ENCODE measurements at places on chromosomes 4 and X.

DNA sequence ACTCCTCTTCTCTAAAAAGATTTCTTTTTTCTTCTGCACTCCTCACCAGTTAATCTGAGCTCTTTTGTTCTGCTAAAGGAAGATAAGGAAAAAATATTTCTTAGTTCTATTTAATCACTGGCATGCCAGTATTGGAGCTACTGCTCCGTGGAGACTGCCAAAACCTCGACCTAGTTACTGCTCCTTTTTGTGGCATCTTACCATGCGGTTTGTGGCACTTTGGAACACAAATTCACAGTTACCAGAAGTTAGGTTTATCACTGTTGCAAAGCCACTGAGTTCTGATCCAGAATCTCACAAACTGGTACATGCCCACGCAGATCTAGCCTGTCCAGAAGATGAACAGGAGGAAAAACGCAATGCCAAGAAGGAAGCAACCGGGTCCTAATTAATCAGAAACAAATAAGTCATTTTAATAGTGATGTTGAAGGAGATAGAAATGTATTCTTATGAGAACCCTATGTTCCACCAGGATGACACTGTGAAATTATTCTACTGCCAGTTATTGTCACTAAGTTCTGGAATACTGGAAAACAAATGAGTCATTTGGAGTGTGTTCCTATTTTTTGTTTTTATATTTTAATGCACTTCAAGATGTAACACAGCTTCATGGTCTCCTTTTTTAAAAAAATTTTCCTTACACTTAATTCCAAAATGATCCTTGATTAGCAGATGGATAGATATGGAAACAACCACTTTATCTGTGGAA lies 106.7 kb upstream of the GK2 start:
- DNase-seq = no peak

DNA sequence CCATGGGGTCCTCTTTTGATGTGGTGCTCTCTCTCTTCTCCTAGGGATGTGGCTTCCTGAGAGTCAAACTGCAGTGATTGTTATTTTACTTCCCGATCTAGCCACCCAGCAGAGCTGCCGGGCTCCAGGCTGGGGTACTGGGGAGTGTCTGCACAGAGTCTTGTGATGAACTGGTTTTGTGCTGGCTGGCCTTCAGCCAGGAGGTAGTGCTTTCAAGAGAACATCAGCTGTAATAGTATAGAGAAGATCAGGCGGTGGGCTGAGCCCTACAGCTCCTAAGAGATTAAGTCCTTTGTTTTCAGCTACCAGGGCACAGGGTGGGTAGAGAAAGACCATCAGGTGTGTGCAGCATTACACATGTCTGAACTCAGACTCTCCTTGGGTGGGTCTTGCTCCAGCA lies 59.0 kb upstream of the AGTR2 start:
- DNase-seq = no peak

DNA sequence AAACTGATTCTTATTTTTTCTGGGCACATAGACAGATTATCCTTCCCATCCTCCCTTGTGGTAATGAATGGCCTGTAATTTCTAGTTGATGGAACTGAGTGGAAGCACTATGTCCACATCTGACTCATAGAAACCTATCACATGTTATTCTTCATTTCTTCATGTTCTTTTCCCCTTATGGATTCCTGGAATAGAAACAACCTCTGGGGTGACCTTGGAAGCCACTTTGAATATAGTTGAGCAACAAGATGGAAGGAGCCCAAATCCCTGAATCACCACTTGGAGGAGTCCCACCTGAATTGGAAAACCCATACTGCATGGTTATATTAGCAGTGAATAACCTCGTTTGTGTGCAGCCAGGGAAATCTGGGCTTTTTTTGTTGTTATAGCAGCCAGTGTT lies 137.8 kb downstream of the MID1IP1 start:
- no peak for DNase-seq

DNA sequence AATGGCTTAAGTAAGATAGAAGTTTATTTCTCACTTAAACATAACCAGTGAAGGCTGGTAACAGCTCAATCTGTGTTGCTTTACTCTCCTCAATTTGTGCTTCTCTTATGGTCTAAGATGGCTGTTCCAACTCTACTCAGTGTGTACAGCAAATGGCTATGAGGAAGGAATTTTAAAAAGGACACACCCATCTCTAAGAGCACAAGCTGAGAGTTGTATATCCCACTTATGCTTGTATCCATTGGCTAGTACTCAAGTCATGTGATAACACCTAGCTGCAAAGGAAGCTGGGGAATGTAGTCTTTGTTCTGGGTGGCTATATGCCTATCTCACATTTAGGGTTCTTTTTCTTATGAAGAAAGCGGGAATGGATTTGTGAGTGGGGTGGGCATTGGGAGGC lies 63.3 kb downstream of the GPAT3 start:
- DNase-seq = peak; percentile 24

GRCh38 chr4:53587135-53587534 lies 4.2 kb downstream of the LNX1 start:
- DNase-seq = no peak

DNA sequence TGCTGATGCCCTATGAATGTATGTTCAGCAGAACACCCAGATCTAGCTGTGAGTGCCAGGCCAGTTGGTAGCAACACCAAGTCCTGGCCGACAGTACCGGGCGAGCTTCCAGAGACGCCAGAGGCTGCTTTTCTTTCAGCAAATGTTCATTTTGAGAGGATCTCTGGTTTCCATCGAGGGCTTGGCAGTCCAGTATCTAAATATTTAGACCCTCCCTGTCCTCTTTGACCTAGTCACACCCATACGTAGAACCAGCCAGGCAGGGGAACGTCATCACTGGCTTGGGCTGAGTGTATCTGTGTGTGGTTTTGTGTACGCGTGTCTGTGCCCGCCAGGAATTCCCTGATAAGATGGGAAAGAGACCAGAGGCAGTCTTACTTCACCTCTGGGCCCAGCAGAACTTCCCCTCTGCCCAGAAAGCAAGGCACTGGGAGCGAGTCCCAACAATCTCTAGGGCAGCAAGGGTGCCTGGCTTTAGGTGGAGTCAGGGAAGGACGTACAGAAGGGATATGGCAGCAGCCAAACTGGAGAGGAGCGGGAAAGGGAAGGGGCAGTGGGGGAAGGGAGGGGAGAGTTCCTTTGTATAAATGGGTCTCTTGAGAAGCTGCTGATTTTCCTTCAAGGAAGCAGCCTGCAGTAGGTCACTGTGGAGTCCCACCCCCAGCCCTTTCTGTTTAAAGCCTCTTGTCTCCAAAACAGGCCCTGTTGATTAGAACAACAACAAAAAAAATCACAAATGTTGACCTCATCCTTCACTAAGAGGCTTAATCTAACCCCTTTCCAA lies 15.0 kb upstream of the ELF4 start:
- DNase-seq = no peak

GRCh38 chr4:101667348-101667747 lies 123.2 kb upstream of the BANK1 start:
- DNase-seq = no peak

DNA sequence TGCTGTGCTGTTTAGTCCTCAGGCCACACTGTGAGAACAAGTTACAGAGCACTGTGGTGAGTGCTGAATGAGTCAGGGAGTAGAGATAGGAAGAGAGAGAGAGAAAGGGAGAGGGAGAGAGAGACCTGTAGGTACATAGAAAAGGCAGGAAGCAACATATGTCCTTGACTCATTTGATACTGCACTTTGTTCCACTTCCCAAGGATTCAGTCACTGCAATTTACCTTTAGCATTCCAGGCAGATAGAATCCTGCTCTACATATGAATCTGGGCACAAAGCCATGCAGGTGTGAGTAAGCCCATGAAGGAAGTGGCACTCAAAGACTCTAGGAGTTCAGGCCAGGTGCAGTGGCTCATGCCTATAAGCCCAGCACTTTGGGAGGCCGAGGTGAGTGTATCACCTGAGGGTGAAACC lies 1.0 kb upstream of the DAPP1 start:
- no peak for DNase-seq

GRCh38 chr4:105568584-105568983 lies 16.2 kb downstream of the ARHGEF38 start:
- DNase-seq = no peak

- DNase-seq = no peak
Observed at GRCh38 chr4:148495463-148495862, 53.2 kb upstream of the NR3C2 start.

GRCh38 chrX:85927740-85928139 lies 119.6 kb downstream of the CHM start:
- DNase-seq = no peak

GRCh38 chr4:168273838-168274237 lies 44.7 kb downstream of the DDX60 start:
- DNase-seq = no peak

- no peak for DNase-seq
Observed at GRCh38 chrX:115563633-115564162, 2.7 kb downstream of the PLS3 start.

GRCh38 chr4:48127231-48127630 lies 6.8 kb downstream of the TXK start:
- DNase-seq = no peak

DNA sequence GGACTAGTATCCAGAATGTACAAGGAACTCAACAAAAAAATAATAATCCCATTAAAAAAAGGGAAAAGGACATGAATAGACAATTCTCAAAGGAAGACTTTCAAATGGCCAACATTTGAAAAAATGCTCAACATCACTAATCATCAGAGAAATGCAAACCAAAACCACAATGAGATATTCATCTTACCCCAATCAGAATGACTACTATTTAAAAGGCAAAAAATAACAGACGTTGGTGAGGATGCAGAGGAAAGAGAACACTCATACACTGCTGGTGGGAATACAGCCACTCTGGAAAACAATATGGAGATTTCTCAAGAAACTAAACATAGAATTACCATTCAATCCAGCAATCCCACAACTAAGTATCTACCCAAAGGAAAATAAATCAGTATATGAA lies 133.1 kb downstream of the KDR start:
- DNase-seq = no peak

DNA sequence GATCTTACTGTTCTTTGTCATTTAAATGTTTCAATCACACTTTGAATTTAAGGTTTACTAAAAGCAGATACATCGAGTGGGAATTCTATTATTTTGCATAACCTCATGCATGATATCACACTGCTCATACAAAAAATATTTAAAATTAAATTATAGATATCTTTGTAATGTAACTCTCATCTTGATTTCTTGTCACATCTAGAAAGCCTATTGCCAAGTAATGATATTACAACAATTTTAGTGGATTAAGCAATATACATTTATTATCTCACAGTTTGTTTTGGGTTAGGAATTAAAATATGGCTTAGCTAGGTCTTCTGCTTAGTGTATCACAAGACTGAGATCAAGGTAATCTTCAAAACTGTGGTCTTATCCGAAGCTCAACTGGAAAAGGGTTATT lies 865.0 kb downstream of the CCSER1 start:
- no peak for DNase-seq

- DNase-seq = no peak
Observed at GRCh38 chrX:129956765-129957164, 25.7 kb upstream of the BCORL1 start.

DNA sequence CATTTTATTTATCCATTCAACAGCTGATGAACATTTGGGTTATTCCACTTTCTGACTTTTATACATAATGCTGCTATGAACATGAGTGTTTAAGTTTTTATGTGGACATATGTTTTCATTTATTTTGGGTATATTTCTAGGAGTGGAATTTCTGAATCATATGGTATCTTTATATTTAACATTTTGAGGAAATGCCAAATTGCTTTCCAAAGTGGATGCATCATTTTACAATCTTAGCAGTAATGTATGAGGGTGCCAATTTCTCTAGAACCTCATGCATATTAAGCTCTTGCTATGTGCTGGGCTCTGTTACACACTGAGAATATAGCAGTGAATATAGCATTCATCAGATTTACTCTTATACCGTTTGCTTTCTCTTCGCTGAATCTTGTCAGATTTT lies 983.7 kb downstream of the STIM2 start:
- DNase-seq = no peak

DNA sequence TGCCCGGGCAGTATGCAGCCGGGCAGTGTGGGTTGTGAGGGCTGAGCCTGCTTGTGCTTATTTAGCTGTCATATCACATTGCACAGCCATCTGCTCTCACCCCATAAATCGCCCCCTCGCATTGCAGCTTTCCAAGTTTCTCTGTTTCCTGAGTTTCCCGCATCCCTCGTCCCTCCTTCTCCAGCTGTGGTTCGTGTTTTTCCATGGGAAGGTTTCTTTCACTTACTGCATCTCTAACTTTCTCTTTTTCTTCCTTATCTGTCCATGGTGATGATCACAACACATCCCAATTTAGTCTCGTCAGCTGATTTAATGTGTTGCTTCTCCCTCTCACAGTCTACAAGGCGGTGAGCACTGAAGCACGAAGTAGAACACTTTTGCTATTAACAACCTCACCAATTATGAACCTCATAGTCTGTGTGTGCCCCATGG lies 118.1 kb downstream of the ENPP6 start:
- DNase-seq = peak; percentile 76

GRCh38 chr4:8005033-8005808 lies 65.6 kb upstream of the AFAP1 start:
- no peak for DNase-seq

- no peak for DNase-seq
Observed at GRCh38 chr4:72326692-72327632, 242.1 kb downstream of the ADAMTS3 start.

- DNase-seq = no peak
Observed at GRCh38 chrX:100494646-100495370, 84.7 kb upstream of the PCDH19 start.

- DNase-seq = no peak
Observed at GRCh38 chr4:27790911-27791310, 930.3 kb downstream of the STIM2 start.

GRCh38 chrX:7076245-7076661 lies 71.3 kb upstream of the STS start:
- no peak for DNase-seq

DNA sequence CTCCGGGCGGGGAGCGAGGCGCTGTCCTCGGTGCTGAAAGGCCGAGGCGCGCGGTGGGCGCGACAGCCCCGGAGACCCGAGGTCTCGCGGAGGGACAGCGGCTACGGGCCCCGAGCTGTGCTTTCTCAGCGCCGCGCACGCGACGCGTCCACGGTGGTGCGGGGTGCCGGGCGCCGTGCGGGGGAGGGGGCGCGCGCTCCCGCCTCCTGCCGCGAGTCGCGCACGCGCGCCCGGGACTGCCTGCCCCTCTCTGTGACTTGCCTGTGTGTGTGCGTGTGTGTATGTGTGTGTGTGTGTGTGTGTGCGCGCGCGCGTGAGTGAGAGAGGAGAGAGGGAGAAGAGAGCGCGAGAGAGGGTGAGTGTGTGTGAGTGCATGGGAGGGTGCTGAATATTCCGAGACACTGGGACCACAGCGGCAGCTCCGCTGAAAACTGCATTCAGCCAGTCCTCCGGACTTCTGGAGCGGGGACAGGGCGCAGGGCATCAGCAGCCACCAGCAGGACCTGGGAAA lies at the start of gene GRIA2:
Gene GRIA2, plus strand, starts transcription at position 358 of the 511 bp plus-strand sequence. CDS start 315 bp downstream, outside the sequence.
- peak; percentile 63 for DNase-seq

- DNase-seq = peak; percentile 33
Observed at GRCh38 chr4:158870626-158871334, 102.0 kb downstream of the FNIP2 start.

DNA sequence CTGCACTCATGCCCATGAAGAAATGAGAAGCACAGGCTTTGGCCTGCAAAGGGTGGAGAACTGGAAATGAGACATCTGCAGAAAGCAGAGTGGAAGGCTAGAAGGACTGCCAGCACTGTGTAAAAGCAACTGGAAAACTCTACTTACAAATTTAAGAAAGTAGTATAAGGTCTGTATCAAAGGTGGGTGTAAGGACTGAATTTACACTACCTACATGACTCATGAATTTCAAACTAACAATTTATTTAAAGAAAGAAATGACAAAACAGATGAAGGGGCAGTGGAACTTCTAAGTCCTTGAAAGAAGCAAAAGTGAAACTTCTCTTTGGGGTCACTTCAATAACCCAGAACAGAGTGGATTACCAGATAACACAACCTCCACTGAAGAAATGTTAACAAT lies 71.2 kb downstream of the SLC10A7 start:
- no peak for DNase-seq

GRCh38 chr4:77613267-77613666 lies 7.6 kb downstream of the CXCL13 start:
- no peak for DNase-seq

Measured in NCI-H524 (cell line).